ENCODE measurements at places on chromosomes 13 and 19. TPM values are rescaled to one million over a fixed set of nuclear protein-coding genes. Genes with fewer than 3 reads are reported as not detected.

Gene DNAAF3
- 0.19 TPM for total RNA-seq

Gene KLK10
- 2.3 TPM for total RNA-seq

Gene VAV1
- not detected for total RNA-seq

Gene COL5A3
- total RNA-seq = 0.19 TPM

Gene KIR3DL2
- not detected for total RNA-seq

Gene ATP4A
- total RNA-seq = not detected

Data from bladder microvascular endothelial cell (primary cell).